ENCODE measurements at places on chromosomes 2 and 18. TPM values are rescaled to one million over a fixed set of nuclear protein-coding genes. Genes with fewer than 3 reads are reported as not detected.

Gene NT5DC4
- total RNA-seq, result not detected

Gene PNPT1
- 13.5 TPM for total RNA-seq

Gene ST8SIA3
- total RNA-seq, result 0.12 TPM

- H3K27me3 ChIP-seq, result no peaks in the 10 kb centered on the region
- peak; percentile 68 for DNase-seq
- no peak overlapping the region for H3K27ac ChIP-seq
- no peaks in the 10 kb centered on the region for H3K4me1 ChIP-seq
- no peak overlapping the region for H3K4me3 ChIP-seq
- no peaks in the 10 kb centered on the region for H3K36me3 ChIP-seq
Observed at GRCh38 chr2:241842620-241843211, 16.0 kb downstream of the PDCD1 start.

Gene CDH7
- not detected for total RNA-seq

DNA sequence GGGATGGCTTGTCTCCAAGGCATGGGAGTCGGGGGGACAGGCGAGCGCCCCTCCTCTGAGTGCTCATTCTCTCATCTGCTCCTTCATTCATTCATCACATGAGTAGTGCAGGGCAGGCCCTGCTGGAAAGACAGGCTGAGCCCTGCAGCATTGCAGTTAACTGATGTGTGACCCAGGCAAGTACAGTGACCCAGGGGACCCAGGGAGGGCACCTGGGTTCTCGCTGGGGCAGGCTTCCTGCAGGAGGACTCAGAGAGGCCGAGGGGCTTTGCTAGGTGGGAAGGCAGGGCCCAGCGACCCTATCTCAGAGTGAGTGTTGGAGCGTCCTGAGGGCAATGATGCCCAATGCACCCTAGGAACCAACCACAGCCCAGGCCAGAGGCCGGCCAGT, 30.6 kb downstream of the HJURP start:
- H3K27ac ChIP-seq, result no peak overlapping the region
- no peaks in the 10 kb centered on the region for H3K27me3 ChIP-seq
- H3K4me1 ChIP-seq, result no peaks in the 10 kb centered on the region

GRCh38 chr2:144267239-144267638, 252.7 kb downstream of the ZEB2 start:
- no peaks in the 10 kb centered on the region for H3K4me1 ChIP-seq
- H3K4me3 ChIP-seq, result no peak overlapping the region
- no peak overlapping the region for H3K27ac ChIP-seq
- no peaks in the 10 kb centered on the region for H3K36me3 ChIP-seq

- peak; percentile 70 for DNase-seq
- no peaks in the 10 kb centered on the region for H3K4me1 ChIP-seq
- H3K36me3 ChIP-seq, result no peaks in the 10 kb centered on the region
- no peaks in the 10 kb centered on the region for H3K27me3 ChIP-seq
- no peak overlapping the region for H3K27ac ChIP-seq
Observed at GRCh38 chr2:1591978-1592907, 152.1 kb downstream of the PXDN start.

DNA sequence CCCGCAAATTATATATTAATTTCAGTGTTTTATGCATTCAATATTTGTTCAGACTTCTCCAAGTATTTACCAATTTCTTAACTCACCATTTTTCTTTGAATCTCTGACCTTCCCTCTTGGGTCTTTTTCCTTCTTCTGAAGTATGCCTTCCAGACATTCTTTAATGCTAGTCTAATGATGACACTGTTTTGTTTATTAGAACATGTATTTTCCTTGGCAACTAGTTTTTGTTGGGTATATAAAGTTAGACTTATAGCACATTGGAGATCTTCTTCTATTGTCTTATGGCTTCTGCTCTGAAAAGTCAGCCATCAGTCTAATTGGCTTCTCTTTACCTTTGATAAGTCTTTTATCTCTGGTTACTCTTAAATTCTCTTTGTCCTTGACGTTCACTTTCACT, 423.2 kb upstream of the NRP2 start:
- H3K27me3 ChIP-seq, result no peaks in the 10 kb centered on the region
- H3K4me1 ChIP-seq, result no peaks in the 10 kb centered on the region
- no peak overlapping the region for H3K4me3 ChIP-seq
- no peaks in the 10 kb centered on the region for H3K36me3 ChIP-seq
- no peak for DNase-seq

DNA sequence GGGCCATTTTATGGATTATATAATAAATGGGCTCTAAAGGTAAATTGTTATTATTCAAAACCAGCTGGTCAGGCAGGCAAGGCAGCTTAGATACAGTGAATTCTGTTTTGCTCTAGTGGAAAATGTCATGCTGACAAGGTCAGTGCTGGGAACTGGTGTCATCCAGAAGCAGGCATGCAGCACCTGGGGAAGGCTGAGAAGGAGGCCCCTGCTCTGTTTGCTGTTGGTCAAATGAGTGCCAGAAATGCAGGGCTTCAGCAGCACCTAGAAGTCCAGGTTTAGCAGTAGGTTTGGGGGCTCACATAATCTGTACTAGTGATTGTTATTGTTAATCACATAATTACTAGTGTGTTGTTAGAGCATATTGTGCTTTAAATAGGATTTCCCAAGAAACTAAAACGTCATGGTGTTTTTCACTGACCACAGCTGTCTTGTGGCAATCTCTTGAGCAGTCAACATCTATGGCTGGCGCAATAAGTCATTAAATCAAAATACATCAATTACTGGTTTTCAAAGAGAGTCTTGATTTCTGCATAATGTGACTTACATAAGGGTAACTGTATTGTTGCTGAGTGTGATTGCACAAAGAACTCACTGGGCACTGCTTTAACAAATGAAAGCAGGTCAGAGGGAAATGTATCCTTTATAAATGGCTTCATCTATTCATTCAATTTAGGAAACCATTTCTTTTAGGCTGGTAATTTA, 99.1 kb downstream of the MYO3B start:
- H3K27me3 ChIP-seq, result no peaks in the 10 kb centered on the region
- H3K36me3 ChIP-seq, result no peaks in the 10 kb centered on the region
- DNase-seq, result no peak
- no peaks in the 10 kb centered on the region for H3K4me1 ChIP-seq

DNA sequence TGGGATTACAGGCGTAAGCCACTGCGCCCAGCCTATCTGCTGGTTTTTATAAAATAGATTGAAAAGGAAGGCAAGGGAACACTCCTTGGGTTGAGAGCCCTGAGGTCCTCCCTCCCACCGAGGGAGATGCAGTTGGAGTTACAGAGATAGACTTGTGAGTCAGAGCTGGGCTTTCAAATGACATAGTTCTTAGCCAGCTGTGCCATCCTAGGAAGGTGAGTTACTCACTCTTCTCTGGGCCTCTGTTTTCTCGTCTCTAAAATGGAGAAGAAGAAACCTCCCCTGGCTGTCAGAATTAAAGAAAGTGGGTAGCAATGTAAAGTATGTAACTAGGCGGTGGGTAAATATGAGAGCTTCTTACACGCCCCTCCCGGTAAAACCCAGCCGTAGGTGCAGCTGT, 2.4 kb downstream of the LRRFIP1 start:
- H3K27ac ChIP-seq, result no peak overlapping the region
- DNase-seq, result no peak
- no peaks in the 10 kb centered on the region for H3K36me3 ChIP-seq
- H3K4me1 ChIP-seq, result peaks cover 8% of the 10 kb centered on the region
- no peaks in the 10 kb centered on the region for H3K27me3 ChIP-seq
- H3K4me3 ChIP-seq, result no peak overlapping the region

Gene ACTG2
- total RNA-seq, result 1.1 TPM

- H3K36me3 ChIP-seq, result no peaks in the 10 kb centered on the region
- H3K27ac ChIP-seq, result no peak overlapping the region
- no peak for DNase-seq
- no peaks in the 10 kb centered on the region for H3K27me3 ChIP-seq
- H3K4me3 ChIP-seq, result no peak overlapping the region
Observed at GRCh38 chr2:85259101-85259590, 68.6 kb downstream of the TGOLN2 start.

- H3K27ac ChIP-seq, result no peak within 1 kb of the TSS
- no peak for DNase-seq
- no peaks in the 10 kb centered on the region for H3K27me3 ChIP-seq
- no peaks in the 10 kb centered on the region for H3K36me3 ChIP-seq
- no peaks in the 10 kb centered on the region for H3K4me1 ChIP-seq
- H3K4me3 ChIP-seq, result no peak within 1 kb of the TSS
Observed at GRCh38 chr2:203706403-203706802, at the start of gene CD28. TSS of gene CD28 (plus strand) at chr2:203706639. CDS start at chr2:203706697, 58 bp downstream.

Gene CD28
- 0.50 TPM for total RNA-seq

Gene TTC31
- 27.5 TPM for total RNA-seq

DNA sequence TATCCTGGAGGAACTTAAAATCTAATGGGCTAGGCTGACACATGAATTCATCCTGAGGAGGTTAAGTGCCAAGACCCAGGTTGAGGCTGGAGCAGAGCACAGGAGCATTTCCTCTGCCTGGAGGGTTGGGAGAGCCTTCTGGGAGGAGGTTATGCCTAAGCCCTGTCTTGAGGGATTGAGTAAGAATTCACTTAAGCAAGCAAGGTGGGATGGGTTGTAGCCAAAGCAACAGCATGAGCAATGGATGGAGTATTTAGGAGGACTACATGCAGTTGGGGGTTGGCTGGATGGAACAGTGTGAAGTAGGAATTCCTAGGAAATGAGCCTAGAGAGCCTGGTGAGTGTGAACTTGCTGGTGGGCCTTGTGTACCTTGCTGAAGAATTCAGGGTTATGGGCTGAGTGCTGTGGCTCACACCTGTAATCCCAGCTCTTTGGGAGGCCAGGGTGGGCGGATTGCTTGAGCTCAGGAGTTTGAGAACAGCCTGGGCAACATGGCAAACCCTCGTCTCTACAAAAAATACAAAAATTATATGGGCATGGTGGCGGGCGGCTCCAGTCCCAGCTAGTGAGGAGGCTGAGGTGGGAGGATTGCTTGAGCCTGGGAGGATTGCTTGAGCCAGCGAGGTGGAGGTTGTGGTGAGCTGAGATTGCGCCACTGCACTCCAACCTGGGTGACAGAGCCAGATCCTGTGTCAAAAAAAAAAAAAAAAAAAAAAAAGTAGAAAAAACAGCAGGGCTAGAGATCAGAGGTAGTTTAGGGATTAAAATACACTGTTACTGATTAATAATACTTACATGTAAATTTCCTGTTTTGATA, 22.2 kb downstream of the TANC1 start:
- H3K27me3 ChIP-seq, result no peaks in the 10 kb centered on the region
- DNase-seq, result no peak
- H3K4me3 ChIP-seq, result no peak overlapping the region
- no peak overlapping the region for H3K27ac ChIP-seq

DNA sequence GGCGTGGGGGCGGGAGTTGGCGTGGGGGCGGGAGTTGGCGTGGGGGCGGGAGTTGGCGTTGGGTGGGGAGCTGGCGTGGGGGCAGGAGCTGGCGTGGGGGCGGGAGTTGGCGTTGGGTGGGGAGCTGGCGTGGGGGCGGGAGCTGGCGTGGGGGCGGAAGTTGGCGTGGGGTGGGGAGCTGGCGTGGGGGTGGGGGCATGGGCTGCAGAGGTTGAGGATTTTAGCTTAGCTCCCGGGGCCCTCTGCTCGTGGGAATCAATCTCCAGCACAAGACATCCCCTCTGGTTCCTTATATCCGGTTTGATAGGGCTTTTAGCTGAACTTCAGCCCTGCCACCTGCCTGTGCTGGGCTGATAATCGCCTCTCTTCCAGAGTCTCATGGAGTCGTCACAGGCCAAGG, 177.0 kb downstream of the LDLRAD4 start:
- H3K36me3 ChIP-seq, result no peaks in the 10 kb centered on the region
- no peaks in the 10 kb centered on the region for H3K4me1 ChIP-seq
- H3K27me3 ChIP-seq, result no peaks in the 10 kb centered on the region
- DNase-seq, result no peak
- H3K27ac ChIP-seq, result no peak overlapping the region

Gene CD8B2
- not detected for total RNA-seq

GRCh38 chr2:143856978-143857377, 662.9 kb downstream of the ZEB2 start:
- no peaks in the 10 kb centered on the region for H3K4me1 ChIP-seq
- H3K27ac ChIP-seq, result no peak overlapping the region
- no peak overlapping the region for H3K4me3 ChIP-seq
- no peak for DNase-seq
- H3K36me3 ChIP-seq, result no peaks in the 10 kb centered on the region

DNA sequence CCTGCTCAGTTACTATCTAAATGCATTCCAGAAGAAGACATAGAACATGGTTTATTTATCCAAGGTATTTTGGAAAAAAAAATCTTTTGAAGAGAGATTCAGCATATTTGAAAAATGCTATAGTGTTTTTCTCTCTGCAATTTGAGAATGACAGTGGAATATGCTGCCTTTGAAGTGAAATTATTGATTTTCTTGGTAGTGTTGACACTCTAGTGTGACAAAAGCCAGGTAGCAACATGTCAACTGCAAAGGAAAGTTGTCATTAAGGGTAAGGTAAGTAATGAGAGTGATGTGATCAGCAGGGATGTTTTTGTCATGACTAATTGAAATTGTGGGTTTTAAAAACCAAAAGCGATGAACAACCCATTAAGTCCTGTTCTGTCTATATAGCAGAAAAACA, 1387.1 kb upstream of the TMEFF2 start:
- DNase-seq, result no peak
- H3K27me3 ChIP-seq, result no peaks in the 10 kb centered on the region
